ENCODE measurements at places on chromosomes 2 and 18. TPM values are rescaled to one million over a fixed set of nuclear protein-coding genes. Genes with fewer than 3 reads are reported as not detected.
A peak's percentile ranks its signal among the peaks of the same experiment; 100 is the strongest.

ALPG gene
- total RNA-seq, result not detected

ABCB11 gene
- total RNA-seq, result not detected

UCN gene
- 1.6 TPM for total RNA-seq

COMMD1 gene
- 44.0 TPM for total RNA-seq

COL3A1 gene
- 402 TPM for total RNA-seq

ANKRD29 gene
- total RNA-seq, result 31.0 TPM

DNA sequence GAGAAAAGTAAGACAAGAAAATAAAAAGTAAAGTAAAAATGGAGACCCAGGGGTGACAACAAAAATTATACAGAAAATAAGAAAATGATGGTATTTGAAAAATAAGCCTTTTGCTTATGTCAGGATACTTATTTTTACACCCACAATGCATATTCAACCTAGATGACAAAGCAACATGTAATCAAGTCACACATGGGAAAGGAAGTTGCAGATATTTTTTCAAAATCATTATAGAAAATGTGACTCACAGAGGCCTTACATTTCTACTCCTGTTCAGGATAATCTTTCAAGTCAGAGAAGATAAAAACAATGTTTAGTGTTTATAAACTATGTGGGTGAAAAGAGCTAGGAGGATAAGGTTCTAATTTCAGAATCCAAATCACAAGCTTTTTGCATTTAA is 275.3 kb upstream of the UBE2E3 start:
- no peak overlapping the region for H3K4me3 ChIP-seq
- no peaks in the 10 kb centered on the region for H3K36me3 ChIP-seq
- no peak overlapping the region for H3K27ac ChIP-seq
- no peaks in the 10 kb centered on the region for H3K27me3 ChIP-seq
- no peak for DNase-seq

DNA sequence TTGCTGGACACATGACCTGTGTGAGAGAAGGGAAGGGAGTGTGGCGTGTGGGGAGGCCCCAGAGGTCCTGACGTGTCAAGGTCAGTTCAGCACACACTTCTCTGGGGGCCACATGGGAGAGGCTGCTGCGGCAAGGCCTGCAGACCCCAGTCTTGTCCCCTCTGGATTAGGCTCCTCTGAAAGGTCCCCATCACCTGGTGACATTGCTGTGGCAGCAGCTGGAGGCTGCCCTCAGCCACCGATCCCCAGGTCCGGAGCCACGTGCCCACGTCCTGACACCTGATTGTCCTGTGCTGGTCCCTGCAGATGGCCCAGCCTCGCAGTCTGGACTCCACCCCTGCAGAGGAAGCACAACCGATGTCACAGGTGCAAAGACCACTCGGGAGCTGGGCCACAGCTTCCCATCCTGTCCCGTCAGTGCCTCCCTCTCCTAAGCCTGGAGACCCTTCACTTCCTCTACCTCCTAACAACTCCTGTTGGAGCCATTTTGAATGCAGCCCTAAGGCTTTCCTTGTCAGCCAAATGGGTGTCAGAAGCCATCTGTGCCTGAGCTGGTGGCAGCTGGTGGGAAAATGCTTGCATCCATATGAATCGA is 12.7 kb downstream of the TMEM177 start:
- H3K4me3 ChIP-seq, result no peak overlapping the region
- DNase-seq, result peak; percentile 48
- peaks cover 33% of the 10 kb centered on the region for H3K36me3 ChIP-seq
- H3K4me1 ChIP-seq, result peaks cover 16% of the 10 kb centered on the region
- H3K27ac ChIP-seq, result no peak overlapping the region

- H3K4me3 ChIP-seq, result no peak overlapping the region
- DNase-seq, result peak; percentile 20
- H3K27ac ChIP-seq, result no peak overlapping the region
- peaks cover 26% of the 10 kb centered on the region for H3K27me3 ChIP-seq
- H3K4me1 ChIP-seq, result peaks cover 15% of the 10 kb centered on the region
These were observed 79.8 kb downstream of the CIB4 start for GRCh38 chr2:26561376-26561775.

DNA sequence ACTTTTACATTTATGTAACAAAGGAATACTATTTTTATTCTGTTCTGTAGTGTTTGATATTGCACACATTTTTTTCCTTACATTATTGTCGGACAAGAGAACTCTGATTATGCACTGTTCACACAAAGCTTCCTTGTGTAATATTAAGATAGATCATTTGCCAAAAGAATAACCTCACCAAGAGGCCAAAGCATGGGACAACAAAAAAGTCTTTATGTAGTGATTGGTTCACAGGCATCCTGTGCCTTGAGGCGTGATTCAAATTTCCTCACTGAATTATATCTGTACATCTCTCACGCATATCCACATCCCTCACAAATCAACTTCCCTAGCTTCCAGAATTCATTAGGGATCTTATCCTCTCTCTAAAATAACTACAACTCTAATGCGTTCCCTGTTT is 642.7 kb downstream of the NR4A2 start:
- H3K36me3 ChIP-seq, result no peaks in the 10 kb centered on the region
- H3K4me1 ChIP-seq, result no peaks in the 10 kb centered on the region
- no peak overlapping the region for H3K4me3 ChIP-seq
- H3K27me3 ChIP-seq, result no peaks in the 10 kb centered on the region
- no peak overlapping the region for H3K27ac ChIP-seq

- no peak overlapping the region for H3K4me3 ChIP-seq
- DNase-seq, result no peak
- H3K4me1 ChIP-seq, result no peaks in the 10 kb centered on the region
These were observed 51.8 kb downstream of the MTHFD2 start for GRCh38 chr2:74250189-74250631.

DNA sequence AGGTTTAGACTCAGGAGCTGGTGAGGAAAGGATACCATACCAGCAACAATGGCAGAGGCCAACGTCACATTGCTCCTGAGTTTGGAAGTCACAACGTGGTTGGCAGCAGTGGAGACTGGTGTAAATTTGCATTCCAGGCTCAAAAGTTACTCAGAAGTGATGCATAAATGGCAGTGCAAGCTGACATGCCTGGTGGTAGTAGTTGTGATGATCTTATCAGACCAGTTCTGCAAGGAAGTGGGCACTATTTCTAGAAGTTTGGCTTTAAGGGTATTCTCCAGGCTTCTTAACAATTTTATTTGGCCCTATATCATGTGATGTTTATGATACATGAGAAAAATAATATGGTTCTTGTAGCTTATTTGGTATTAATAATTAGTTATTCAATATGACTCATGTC is 37.8 kb downstream of the CXCR4 start:
- H3K36me3 ChIP-seq, result no peaks in the 10 kb centered on the region
- H3K4me1 ChIP-seq, result peaks cover 7% of the 10 kb centered on the region
- no peak overlapping the region for H3K4me3 ChIP-seq
- no peak for DNase-seq

Measured in sigmoid colon (tissue), 7 donors.